Glomerular endothelial cell (primary cell): ENCODE measurements at places on chromosomes 3 and 15. TPM values are rescaled to one million over a fixed set of nuclear protein-coding genes. Genes with fewer than 3 reads are reported as not detected.

- DNase-seq, result no peak
These were observed 72.1 kb downstream of the EPHA3 start for GRCh38 chr3:89179355-89180001.

GRCh38 chr3:119885746-119886530 is 104.0 kb downstream of the NR1I2 start:
- no peak for DNase-seq

The SI gene
- total RNA-seq, result not detected in 2 replicates

The GRM7 gene
- 0.06 TPM in 1 of 2 replicates, not detected in the other for total RNA-seq
